NCI-H748 treated with DMSO at 0.1 percent for 48 hours (cell line): ENCODE measurements at places on chromosomes 6 and 20.

GRCh38 chr20:51543422-51543788 lies 886 bp upstream of the NFATC2 start:
- DNase-seq, result no peak

DNA sequence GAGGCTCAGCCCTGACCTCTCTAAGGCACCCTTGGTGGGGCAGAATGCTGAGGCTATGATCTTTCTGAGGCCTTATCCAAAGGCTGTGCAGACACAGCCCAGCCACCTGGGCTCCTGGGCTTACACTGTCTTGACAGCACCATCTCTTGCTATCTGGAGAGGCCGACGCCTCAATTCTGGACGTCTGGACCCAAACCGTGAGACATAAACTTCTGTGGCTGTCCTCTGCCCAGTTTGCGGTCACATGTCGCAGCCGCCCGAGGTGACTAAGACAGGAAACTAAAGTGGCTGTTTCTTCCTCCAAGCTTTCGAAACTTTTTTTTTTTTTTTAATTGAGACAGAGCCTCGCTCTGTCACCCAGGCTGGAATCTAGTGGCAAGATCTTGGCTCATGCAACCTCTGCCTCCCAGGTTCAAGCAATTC lies 49.3 kb downstream of the PRR18 start:
- DNase-seq, result no peak

DNA sequence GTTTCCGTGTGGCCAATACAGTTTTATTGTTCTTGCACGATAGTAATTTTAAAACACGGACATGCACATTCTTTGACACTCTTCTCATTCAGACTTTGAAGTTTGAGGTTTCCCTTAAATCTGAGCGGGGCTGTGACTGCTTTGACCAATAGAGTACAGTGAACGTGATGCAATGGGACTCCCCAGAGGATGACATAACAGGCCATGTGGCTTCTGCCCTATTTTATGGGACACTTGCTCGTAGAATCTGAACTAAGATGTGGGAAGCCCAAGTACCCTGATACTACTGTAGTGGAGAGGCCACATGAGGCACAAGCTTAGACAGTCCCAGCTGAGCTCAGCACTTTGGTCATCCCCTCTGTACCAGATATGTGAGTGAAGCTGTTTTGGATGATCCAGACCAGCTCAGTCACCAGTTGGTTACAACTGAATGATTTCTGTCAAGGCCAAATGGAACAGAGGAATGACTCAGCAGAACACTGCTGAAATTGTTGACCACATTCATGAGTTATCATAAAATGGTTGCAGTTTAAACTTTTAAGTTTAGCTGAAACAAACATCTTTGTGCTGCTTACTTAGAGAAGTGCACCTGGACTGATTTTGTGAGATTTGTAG lies 279.4 kb downstream of the RFPL4B start:
- DNase-seq, result no peak

- no peak for DNase-seq
Measured at GRCh38 chr20:13545790-13546189, 92.9 kb downstream of the TASP1 start.

DNA sequence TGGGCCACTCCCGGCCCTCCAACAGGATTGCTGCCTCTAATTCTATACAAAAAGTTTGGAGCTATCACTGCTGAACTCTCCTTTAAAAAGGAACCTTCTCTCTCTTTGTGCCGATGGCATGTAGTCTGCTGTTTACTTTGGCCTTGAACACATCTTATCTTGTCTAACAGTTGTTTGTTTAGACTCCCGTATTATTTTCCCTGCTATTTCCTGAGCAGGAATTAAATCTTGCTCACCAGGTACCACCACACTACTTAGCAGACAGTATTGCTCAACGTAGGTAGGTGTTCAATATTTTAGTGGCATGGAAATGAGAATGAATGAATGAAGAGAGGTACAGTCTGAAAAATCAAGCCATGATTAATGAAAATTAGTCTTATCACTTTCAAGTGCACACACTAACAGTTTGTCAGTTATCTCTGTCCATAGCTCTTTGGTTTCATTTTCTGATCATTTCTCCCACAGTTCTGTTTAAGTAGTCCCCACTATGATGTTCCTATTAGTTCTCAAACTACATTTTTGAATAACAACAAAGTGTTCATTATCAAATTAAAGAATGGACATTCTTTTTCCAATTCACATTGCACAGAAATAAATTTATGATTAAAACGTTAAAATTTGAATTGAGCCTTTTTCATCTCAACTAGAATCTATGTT lies 6.8 kb upstream of the HEY2 start:
- no peak for DNase-seq

DNA sequence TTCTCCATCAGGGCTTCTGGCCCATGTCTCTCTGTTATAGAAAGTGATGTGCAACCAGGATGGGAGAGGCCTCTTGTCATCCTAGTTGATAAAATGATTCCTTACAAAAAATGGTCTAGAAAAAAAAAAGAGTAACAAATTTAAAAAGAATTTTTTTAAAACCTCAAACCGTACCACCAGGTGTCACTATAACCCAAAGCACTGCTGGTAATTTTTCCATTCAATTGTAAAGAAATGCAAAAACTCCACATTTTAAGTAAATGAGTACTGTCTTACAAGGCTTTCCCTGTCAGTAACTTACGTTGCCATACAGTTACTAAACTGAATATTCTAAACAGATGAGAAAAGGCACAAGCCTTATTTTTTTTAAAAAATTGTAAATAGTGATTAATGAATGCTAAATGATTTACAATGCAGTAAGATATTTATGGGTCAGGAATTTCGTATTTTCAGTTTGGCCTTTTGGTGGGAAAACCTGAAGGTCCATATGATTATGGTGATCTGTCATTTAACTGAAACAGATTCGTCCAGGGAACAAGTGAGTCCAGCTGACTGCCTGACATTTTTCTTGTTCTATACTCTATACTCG lies 95.4 kb downstream of the OGFRL1 start:
- no peak for DNase-seq

DNA sequence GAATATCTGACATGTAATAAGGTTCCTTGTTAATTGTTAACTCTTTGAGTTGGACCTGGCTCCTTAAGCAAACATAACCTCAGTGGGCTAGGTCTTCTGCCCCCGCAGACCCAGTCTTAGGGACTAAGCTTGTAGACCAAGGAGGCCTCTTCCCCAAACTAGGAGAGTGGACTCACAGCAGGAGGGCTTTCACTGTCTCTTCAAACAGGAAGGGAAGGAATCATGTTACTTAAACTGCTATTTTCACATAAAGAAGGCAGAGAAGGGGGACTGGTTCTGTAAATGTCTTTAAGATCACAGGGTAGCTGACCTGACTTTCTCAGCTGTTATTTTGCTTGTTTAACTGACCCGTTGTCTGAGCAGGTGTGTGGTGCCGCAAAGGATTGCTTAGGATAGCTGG lies 34.9 kb upstream of the PRDM1 start:
- no peak for DNase-seq

- DNase-seq, result no peak
Measured at GRCh38 chr20:5680192-5680591, 70.0 kb upstream of the SHLD1 start.

GRCh38 chr6:73382462-73383113 lies 12.0 kb upstream of the DDX43 start:
- DNase-seq, result no peak

GRCh38 chr6:143141442-143141841 lies 80.8 kb downstream of the AIG1 start:
- no peak for DNase-seq

GRCh38 chr20:49850463-49851230 lies 38.0 kb downstream of the SLC9A8 start:
- no peak for DNase-seq
